CD4-positive, alpha-beta memory T cell (primary cell): ENCODE measurements at places on chromosomes 16 and 17.

DNA sequence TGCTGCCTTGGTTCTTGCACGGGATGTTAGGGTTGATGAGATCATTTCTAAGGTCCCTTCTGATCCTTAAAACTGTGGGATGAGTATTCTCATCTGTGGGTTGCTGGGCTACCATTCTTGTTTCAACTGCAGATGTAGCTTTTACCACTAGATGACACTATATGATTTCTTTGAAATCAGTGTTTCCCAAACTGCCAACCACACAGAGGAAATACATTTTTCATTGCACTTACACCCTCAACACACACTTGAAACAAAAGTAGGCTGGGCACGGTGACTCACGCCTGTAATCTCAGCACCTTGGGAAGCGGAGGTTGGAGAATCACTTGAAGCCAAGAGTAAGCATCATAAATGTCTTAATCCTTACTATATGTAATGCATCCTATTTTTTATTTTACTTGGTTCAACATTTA lies 15.3 kb downstream of the LCMT1 start:
- peak; percentile 26 for DNase-seq

GRCh38 chr17:61279476-61280145 lies 120.0 kb upstream of the TBX2 start:
- no peak for DNase-seq

DNA sequence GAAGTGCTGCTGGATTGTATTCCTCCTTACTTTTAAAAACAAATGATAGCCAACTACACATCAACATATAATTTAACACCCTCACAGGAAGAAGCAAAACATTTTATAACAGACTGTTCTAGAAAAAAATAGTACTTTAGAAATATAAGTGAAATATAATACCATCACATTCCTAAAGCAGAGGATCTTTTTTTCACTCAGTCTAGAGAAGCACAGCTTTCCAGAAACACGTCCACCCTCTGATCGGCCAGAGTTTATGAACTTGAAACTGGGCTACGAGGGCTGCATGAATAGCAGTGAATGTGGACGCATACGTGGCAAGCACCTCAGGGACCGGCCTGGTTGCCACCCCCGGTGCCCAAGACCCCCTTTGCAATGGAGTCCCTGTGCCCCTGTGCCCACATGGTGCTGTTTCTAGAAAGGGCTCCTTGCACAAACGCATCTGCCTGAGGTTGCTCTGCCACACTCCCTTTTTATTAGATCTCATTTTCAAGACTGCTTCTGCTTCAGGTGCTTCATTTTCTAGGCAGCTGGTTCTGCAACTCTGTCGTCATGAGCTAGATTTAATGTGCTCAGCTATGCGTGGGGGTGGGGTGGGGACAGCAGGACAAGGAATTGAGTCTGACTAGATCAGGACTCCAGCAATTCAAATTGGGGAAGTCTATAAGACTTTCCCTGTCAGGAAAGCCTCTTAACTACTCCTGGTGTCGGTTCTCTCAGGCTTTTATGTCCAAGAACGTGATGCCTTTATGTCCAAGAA lies 29.1 kb upstream of the ERN1 start:
- no peak for DNase-seq

GRCh38 chr17:78793968-78794367 lies 11.9 kb upstream of the CYTH1 start:
- no peak for DNase-seq

GRCh38 chr17:77208217-77208808 lies 67.5 kb downstream of the SEC14L1 start:
- no peak for DNase-seq

GRCh38 chr17:70119545-70119944 lies 44.5 kb downstream of the KCNJ16 start:
- DNase-seq: no peak

GRCh38 chr16:71726476-71727315 lies 2.2 kb upstream of the PHLPP2 start:
- DNase-seq: no peak

GRCh38 chr17:71922439-71922838 lies 198.4 kb upstream of the SOX9 start:
- DNase-seq: no peak

DNA sequence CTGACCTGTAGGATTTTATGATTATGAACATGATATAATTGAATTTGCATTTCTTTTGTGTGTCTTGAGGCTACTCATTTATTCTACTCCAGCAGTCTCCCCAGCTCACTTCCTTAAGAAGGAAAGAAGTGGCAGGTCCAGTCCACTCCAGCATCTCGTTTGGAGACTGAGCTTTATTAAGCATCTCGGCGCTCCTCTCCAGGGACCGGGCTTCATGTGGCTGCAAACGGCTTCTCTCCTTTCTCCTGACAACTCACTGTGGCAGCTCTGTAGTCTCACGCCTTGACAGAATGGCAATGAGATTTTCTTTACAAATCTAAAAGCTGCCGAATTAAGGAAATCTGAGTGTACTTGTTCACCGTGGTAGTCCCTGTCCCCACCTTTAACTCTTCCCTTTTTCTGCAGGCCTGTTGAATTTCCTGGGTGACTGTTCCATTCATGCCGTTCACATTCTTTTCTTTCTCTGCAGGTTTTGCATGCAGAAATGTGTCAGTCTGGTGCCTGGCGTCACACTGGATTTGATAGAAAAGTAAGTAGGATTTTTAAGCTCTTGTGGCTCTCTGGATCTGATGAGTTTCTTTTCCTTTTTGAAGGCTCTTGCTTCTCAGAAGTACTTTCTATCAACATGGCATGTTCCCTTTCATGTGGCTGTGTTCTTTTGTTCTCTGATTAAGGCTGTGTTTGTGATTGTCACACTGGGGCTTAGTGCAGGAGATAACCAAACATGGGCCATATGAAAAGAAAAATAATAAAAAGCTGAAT lies 200.5 kb upstream of the CHMP6 start:
- DNase-seq: peak; percentile 41

DNA sequence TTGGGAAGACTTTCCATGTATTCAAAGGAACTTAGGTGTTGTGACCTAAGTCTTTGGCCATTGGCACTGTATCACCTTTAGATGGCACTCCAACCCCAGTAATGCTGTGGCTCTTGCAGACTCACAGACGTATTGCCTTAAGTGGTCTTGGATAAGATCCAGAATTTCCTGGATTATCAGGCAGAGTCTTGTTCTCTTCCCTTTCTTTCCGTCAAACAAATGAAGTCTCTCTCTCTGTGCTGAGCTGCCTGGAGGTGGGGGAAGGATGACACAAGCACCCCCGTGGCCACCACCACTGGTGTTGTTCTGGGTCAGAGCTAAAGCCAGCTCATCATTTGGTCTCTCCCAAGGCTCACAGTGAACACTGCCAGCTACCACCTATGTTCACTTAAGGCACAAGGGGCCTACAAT lies 789.9 kb upstream of the KIF2B start:
- no peak for DNase-seq

DNA sequence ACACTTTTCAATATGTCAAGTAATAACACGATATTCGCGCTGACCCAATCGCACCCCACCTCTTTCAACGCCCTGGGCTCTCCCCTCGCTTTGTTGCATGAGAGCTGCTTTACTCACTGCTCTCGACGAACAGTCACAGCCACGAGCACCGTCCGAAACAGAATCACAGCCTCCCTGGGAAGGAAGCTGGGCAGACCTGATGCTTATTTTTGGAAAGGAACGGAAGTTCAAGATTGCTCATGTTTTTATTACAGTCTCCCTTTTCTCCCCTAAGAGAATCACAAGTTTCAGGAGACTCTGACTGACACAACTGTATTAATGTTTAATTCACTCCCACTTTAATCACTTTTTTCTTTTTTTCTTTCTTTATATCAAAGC lies 67.8 kb downstream of the ANKRD11 start:
- DNase-seq: no peak

DNA sequence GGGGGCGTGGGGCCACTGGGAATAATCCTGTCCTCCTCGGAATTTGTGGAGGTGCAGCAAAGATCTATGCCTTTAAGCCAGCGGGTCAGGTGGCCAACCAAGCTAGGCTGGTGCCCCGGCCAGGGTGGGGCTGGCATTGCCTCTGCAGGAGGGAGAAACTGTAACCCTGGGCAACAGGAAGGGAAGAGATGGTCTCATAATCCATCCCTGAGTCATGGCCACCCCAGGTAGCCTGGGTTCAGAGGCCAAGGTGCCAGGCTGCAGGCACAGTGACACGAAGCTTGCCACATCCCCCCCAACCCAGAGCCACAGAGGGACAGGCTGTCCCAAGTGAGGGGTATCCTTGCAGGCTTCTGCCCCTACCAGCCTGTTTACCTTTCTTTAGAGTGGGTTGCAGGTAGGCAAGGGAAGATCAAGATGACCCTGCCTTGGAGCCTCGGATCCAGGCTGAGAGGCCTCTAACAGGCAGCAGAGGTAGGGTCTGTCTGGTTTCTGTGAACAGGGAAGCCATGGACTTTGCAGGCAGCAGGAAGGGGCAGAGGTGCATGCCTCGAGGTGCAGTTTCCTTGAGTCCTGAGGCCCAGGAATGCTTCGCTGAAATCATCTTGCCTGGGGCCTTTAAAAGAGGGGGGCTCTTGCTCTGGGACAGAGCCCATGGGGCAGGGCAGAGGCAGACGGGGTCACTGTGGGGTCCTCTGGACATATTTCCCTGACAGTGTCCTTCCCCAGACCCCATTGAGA lies 4.0 kb downstream of the LASP1 start:
- no peak for DNase-seq

DNA sequence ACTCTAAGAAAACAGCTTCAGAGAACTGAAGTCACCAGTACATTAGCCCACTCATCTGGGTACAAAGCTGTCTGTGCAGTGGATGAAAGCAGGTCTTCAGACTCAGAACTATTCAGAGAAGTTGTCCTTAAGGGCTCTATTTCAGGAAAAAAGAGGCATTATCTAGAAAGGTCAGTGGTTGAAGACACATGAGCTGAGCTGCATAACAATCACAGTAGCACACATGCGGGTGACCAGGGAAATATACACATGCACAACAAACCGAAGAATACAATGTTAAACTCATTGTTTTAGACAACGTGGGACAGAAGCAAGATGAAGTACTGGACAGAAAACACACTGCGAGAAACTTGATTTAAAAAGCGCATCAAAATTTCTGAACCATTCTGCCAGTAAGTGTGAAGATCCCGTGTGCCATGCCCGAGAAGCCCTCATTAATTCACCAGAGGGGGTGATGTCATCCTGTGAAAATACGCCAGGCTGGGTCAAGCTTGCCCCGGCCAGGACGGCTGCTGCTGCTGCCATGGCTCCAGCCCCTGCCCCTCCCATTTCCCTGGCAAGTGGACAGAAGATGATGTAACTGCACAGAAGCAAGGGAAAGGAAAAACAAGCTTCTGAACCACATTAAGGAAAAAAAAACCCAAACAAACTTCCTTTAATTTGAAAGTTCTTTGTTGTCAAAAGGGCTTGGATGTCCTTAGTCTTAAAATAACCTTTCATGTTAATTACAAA lies 10.1 kb downstream of the DYNC1LI2 start:
- no peak for DNase-seq

- DNase-seq: no peak
Observed at GRCh38 chr16:12252616-12253015, 276.1 kb downstream of the SNX29 start.

- DNase-seq: no peak
Observed at GRCh38 chr17:67126983-67127382, 82.6 kb downstream of the CACNG1 start.

GRCh38 chr16:11259655-11260595 lies 3.9 kb upstream of the SOCS1 start:
- DNase-seq: no peak

GRCh38 chr17:5819396-5819795 lies 235.1 kb upstream of the NLRP1 start:
- no peak for DNase-seq

- DNase-seq: peak; percentile 59
Observed at GRCh38 chr16:81366316-81366932, 51.7 kb downstream of the GAN start.

GRCh38 chr17:2749058-2749783 lies at the start of gene CCDC92B:
TSS of gene CCDC92B (minus strand) at chr17:2749652. CDS start at chr17:2735145, 14,507 bp downstream.
- DNase-seq: no peak
